ENCODE measurements at places on chromosomes 11 and 22.

- no peak for DNase-seq
These were observed 2.8 kb upstream of the CYTH4 start for GRCh38 chr22:37279331-37280181.

- DNase-seq: no peak
These were observed 45.6 kb downstream of the CD82 start for GRCh38 chr11:44611088-44611487.

GRCh38 chr11:64633555-64634159 lies 42.6 kb downstream of the SLC22A12 start:
- DNase-seq: no peak

DNA sequence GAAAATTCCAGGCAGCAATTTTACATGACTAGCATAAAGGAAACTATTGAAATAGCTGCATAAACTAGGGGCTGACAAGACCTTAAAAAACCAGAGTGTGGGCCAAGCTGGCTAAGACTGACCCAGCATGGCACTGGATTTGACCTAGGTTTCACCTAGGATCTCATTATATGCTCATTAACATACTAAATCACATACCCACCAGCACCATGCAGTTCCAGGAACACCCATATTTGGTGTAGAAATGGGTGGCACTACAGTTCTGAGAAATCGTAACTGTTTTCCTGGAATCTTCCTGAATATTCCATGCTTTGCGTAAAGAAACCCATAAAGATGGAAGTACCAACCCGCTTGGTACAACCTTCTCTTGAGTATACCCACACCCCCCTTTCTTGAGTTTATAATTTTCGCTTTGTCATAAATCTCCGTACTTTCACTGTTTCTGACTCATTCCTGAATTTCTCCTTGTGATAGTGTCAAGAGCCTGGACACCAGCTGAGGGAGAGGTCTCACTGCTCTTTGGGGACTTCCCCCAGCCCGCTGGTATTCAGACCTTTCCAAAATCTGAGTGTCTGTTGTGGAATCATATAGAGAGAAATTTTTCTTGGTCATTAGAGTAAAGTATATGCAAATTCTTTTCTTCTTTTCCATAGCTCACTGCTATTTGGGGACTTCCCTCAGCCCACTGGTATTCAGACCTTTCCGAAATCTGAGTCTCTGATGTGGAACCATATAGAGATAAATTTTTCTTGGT lies 55.1 kb downstream of the MTMR3 start:
- no peak for DNase-seq

GRCh38 chr22:19527861-19528417 lies 3.7 kb upstream of the CLDN5 start:
- DNase-seq: no peak

DNA sequence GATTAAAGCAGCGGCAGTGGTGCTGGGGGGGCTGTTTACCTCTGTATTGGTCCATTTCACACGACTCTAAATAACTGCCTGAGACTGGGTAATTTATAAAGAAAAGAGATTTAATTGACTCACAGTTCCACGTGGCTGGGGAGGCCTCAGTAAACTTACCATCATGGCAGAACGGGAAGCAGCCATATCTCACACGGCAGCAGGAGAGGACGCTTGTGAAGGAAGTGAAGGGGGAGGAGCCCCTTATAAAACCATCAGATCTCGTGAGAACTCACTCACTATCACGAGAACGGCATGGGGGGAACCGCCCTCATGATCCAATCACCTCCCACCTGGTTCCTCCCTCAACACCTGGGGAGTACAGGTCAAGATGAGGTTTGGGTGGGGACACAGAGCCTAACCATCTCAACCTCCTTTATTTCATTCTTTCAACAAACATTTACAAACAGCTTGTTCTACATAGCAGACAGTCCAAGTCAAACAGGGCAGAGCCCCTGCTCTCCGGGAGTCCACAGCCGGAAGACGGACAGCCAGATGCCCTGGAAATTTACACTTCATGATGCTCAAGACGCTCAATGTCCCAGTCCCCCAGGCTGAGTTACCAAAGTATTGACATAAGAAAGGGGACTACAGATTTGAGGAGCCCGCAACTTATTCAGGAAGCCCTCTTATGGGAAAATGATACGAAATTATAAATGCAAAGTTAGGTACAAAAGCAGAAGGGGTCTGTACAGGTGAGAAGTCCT lies 26.3 kb upstream of the HMGXB4 start:
- DNase-seq: peak; percentile 75

DNA sequence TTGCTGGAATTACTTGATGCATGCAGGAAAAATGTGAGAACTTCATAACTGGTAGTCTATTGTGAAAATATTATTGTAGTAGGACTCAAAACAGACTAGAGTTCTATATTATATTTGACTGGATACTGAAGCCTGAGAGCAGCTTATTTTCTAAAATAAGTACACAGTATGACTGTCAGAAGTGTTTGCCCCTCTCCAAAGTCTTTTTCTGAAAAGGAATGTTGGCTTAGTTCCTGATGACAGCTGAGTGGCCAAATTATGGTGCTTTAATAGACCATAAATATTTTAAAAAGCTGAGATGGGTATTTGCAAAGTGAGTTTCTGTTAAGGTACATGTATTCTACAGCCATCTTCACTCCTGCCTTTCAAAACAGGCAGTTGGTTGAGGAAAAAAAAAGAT lies 13.1 kb downstream of the ZBED5 start:
- no peak for DNase-seq

Data from NCI-H524 (cell line).